ENCODE measurements at places on chromosomes 11 and 22.

- no peak for DNase-seq
Observed at GRCh38 chr11:22742157-22742613, 75.8 kb downstream of the GAS2 start.

GRCh38 chr11:22510741-22511140 lies 114.9 kb downstream of the FANCF start:
- DNase-seq = no peak

- DNase-seq = peak; percentile 63
Observed at GRCh38 chr11:128522943-128523518, 64.3 kb downstream of the ETS1 start.

DNA sequence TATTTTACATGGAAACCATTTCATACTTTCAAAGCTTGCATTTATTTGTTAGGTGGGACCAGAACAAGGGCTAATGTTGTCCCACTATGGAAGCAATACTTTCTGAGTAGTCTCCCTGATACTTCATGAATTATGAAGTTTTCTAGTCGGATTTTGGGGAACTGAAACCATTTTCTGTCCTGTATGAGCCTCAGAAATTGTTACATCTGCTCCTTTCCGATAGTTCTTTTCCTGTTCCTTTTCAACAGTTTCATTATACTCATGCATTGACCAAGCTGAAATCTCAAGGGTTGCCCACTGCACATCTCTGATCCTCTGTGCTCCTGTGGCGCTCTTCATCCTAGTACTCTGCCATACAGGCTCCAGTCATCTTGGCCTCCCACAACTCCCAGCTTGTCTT lies 31.5 kb upstream of the GLYATL1 start:
- no peak for DNase-seq

GRCh38 chr22:37483050-37483449 lies 3.1 kb downstream of the MFNG start:
- DNase-seq = no peak

- DNase-seq = no peak
Observed at GRCh38 chr11:132346558-132347148, 976.2 kb downstream of the NTM start.

GRCh38 chr11:114610984-114611944 lies 15.7 kb upstream of the NXPE4 start:
- DNase-seq = no peak

- peak; percentile 54 for DNase-seq
Observed at GRCh38 chr22:40050258-40050657, 55.5 kb downstream of the FAM83F start.

DNA sequence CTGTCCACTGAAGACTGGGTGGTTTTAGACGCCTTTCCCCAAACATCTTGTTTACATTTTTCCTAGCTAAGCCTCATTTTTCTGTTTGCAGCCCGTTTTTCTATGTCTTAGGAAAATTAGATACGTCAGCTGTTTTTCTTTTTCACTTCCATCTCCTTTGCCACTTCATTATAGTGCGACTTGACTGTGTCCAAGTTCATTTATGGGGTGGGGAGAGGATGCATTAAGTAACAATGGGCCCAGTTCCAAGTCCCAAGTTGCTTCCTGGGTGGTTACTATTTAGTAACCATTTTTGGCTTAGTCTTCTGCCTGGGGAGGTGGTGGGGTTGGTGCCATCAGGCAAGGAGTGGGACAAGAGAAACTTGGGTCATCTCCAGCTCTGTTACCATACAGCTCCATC lies 83.0 kb downstream of the TRAF6 start:
- DNase-seq = no peak

DNA sequence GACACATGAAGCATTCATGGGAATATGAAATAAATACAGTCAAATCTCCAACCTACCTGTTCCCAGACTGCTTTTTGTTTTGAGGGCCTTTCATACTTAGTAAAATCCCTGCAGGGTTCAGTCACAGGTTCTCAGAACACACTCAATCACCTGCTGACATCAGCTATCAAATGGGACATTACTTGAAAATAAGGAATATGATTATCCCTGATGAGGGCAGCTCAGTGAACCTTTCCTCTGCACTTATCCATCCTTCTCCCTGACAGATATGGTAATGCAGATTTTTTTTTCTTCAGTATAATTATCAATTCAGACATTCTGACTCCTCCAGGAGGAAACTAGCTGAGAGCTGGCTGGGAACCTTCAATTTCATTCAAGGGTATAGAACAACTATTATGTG lies 1127.4 kb upstream of the CCDC90B start:
- DNase-seq = no peak

DNA sequence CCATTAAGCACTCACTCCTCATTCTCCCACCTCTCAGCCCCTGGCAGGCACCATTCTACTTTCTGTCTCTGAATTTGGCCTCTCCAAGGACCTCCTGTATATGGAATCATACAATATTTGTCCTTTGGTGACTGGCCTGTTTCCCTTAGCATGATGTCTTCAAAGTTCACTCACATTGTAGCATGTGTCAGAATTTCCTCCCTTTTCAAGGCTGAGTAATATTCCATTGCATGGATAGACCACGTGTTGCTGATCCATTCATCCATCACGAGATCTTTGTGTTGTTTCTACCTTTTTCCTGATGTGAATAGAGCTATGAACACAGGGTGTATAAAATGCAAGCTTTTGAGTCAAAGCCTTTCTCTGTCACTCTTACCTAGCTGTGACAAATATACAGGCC lies 11.6 kb downstream of the FADS2 start:
- DNase-seq = no peak

- DNase-seq = no peak
Observed at GRCh38 chr11:44120169-44120568, 24.7 kb downstream of the EXT2 start.

- peak; percentile 82 for DNase-seq
Observed at GRCh38 chr11:118051611-118052461, 25.0 kb upstream of the TMPRSS4 start.

DNA sequence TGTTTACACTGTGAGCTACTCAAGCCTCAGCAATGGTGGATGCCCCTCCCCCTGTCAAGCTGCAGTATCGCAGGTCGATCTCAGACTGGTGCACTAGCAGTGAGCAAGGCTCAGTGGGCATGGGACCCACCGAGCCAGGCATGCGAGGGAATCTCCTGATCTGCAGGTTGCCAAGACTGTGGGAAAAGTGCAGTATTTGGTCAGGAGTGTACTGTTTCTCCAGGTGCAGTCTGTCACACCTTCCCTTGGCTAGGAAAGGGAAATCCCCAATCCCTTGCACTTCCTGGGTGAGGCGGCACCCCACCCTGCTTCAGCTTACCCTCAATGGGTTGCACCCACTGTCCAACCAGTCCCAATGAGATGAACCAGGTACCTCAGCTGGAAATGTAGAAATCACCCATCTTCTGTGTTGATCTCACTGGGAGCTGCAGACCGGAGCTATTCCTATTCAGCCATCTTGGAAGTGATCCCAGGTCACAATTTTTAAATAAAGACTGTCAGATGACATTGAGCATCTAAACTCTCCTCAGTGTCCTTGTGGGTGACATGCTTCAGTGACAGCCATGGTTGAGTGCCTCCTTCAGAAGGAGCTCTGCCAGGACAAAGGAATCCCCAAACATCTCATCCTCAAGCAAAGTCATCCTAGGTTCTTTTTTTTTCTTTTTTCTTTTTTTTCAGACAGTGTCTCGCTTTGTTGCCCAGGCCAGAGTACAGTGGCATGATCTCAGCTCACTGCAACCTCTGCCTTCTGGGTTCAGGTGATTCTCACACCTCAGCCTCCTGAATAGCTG lies 10.8 kb downstream of the SLC22A24 start:
- no peak for DNase-seq

GRCh38 chr11:82117362-82117761 lies 616.3 kb downstream of the FAM181B start:
- DNase-seq = no peak

DNA sequence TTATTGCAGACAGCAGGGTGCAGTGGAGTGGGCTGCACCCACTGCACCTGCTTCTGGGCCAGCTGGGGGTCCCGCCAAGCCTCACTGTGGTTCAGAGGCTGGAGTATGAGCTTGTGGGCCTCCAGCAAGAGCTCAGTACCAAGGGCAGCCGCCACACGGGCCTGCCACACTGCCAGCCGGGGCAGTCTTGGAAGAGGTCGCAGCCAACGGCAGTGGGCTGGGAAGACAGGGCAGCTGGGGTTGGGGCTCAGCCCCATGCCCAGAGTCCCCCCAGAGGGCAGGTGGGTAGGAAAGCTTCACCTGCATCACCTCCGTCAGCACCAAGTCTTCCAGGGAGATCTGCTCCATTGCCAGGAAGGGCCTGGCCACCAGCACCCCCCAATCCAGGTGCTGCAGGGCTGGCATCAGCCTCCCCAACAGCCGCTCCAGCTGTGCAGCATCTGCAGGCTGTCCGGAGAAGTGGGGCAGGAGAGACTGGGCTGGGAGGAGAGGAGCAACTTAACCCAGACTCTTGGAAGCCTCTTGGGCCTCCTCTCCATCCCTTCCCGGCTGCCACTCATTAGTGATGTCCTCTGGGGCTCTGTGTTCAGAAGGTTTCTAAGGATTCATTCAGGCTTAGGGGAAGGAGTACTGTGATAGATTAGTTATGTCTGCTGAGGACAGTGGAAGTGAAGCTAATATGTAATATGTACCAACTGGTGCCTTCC lies 1.1 kb upstream of the GSTT4 start:
- DNase-seq = no peak

DNA sequence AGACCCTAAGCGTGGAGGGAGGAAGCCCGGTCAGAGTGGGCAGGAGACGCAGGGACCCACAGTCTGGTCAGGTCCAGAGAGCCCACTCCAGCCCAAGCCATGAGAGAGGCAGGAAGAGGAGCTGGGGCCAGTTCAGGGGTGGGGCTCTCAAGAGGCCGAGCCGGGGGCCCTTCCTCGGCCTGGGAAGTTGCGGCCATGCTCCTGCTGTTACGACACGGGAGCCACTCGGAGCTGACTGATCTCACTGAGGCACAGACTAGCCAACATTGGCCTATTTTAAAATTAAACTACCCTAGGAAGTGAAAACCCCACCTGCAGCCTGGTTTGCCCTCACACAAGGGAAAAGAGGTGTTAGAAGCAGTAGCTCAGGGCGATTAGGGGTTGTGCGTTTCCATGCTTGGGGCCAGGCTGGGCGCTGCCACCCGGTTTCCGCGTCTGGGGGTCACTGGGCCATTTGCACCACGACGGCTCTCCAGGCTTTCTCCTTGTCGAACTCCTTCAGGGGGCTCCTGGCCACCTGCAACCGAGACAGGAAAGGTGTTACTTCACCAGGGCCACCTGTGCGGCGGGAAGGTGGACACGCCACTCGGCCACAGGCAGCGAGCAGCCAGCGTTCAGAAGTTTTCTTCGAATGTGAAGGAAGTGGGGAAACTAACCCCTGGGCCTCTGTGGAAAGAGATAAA lies 3.2 kb upstream of the TTLL8 start:
- DNase-seq = no peak

DNA sequence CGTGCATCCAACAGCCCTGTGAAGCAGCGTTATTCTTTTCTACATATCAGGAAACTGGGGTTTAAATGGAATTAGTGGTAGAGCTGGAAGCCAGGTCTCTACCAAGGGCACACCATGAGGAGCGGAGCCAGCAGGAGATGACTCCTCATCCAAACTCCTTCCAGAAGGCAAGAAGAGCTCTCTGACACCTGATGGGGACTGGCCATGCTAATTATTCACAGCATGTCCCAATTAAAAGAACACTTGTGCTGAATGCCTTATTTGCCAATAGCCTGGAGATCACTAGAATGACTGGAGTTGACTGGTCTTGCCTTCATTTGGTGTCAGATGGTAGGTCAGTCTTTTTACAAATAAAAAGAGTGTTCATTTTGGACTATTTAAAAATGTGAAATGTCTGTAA lies 32.9 kb upstream of the SLN start:
- DNase-seq = no peak

- DNase-seq = no peak
Observed at GRCh38 chr11:80625563-80625962, 1184.7 kb upstream of the TENM4 start.

- no peak for DNase-seq
Observed at GRCh38 chr11:117559698-117560097, 232.0 kb downstream of the CEP164 start.

DNA sequence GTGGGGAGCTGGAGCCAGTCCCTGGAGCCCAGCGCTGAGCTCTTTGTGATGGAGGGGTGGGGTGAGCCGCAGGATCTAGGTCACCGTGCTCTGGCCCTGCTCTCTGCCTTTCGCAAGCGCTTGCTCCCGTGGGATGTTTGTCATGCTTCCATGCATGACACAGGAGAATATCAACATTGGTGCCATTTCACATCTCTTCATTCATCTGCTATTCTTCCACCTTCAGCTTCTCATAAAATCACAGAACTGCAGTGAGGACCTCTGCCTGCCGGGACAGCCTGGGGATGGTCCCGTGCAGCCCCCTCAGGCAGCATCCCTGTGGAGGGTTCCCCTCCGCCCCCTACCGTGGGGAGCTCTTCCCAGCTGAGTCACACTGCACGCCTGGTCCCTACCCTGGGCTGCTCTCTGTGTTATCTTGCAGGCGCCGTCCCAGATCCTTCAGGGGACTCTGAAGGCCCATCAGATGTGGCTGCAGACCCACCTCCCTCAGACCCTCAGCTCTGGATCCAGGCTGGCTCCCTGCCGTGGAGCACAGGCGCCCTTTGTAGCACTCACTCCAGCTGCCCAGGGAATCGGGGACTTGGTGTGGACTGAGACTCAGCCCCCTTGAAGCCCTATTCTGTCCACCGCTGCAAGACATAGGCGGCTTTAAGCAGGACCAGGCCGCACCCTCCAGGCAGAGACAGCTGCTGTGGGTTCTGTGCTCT lies 5.1 kb upstream of the SEPTIN5 start:
- no peak for DNase-seq
